ENCODE measurements at places on chromosomes 11 and 22. TPM values are rescaled to one million over a fixed set of nuclear protein-coding genes. Genes with fewer than 3 reads are reported as not detected.

The MYO18B gene
- polyA plus RNA-seq, result not detected

The DCDC1 gene
- not detected for polyA plus RNA-seq

The MAPK12 gene
- 0.10 TPM for polyA plus RNA-seq

The DNAJB13 gene
- not detected for polyA plus RNA-seq

DNA sequence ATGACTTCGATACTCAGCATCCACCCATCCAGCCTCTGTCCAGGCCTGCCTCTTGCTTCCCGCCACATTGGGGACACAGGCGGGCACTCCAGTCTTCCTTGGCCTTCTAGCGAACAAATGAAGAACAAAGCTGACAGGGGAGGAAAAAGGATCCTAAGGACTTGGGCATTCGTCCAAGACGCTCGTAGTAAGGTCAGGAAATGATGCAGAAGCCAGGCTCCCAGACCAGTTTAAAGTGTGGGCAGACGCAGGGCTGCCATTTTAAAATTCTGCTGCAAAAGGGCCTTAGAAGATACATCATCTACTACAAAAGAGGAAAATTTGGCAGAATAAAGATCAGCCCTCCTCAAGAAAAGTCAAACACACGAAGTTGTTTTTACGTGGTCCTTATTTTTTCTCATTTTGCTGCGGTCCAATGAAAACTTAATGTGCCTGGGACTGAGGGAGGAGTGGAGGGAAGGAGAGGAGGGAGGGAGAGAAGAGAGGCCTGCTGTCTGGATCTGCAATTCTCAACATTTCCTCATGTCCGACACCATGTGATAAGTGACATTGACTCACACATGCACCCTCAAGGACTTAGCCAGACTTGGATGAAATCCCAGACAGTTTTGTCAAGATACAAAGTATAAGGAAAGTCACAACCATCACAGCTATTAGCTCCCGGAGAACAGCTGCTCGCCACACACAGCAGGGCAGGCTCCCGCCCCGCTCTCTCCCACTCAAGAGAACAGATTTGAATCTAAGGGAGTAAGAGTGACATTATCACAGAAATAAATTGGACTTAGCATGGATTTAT is 5.7 kb downstream of the DNAL4 start:
- no peak for DNase-seq

DNA sequence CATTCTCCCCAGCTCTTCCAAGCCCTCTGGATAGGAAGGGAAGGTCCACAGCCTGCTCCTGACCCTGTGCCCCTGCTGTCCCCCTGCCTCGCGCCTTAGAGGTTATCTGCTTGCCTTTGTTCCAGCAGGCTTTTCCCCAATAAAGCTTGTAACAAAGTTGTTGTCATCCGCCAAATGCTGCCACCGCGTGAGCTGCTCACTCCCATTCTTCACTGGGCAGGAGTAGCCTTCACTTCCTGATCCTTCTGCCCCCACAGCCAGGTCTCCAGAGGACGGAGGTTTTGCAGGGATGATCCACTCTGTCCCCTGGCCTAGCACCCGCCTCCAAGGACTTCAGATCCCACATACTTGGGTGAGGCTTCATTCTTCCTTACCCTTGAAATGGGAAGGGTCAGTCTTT is 94.0 kb upstream of the RASSF10 start:
- DNase-seq, result no peak

GRCh38 chr22:23984430-23984829 is 4.5 kb downstream of the GSTT2 start:
- no peak for DNase-seq

DNA sequence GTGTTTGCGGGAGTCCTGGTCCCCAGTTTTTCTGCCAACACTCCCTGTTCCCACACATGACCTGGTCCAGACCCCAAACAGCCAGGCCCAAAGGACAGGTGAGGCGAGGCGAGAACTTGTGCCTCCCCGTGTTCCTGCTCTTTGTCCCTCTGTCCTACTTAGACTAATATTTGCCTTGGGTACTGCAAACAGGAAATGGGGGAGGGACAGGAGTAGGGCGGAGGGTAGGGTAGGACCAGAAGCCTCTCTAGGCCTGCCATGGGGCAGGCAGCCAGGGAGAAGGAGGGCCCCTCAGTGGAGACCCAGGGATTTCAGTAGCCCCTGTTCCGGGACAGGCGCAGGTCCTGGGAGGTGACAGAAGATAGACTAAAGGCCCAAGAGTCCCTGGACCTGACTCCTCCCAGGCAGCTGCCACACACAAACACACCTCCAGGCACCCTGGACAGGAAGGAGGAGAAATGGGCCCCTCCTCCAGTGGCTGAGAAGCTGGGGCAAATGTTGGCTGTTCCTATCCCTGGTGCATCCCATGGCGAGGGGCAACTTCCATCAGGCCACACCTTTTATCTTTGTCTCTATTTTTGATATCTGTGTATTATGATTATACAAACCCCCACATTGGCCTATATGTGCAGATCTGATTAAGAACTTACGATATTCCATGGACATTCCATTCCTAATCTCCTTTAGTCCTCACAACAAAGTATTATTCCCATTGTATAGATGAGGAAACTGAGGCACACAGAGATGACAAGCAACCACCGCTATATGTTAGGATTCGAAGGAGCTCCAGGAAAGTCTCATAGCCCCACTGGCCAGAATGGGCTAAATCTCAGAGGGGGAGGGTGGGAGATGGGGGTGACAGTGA is 626 bp upstream of the F2 start:
- DNase-seq, result no peak

DNA sequence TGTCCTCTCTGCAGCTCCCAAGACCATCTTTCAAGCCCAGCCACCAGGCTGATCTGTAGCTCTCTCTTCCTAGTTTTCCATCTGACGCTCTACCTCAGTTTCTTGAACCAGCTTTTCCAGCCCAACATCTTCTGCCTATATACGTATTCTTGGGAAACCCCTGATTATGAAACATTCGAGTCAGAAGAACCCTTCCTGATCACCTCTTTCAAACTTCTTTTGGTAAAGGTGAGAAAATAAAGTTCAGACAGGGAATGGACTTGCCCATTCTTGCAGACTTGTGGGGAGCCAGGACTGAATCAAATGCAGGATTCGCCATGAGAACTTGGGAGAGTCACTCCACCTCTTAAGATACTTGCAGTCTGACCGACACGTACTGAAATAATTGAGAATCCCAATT is 169.5 kb upstream of the NARS2 start:
- DNase-seq, result no peak

DNA sequence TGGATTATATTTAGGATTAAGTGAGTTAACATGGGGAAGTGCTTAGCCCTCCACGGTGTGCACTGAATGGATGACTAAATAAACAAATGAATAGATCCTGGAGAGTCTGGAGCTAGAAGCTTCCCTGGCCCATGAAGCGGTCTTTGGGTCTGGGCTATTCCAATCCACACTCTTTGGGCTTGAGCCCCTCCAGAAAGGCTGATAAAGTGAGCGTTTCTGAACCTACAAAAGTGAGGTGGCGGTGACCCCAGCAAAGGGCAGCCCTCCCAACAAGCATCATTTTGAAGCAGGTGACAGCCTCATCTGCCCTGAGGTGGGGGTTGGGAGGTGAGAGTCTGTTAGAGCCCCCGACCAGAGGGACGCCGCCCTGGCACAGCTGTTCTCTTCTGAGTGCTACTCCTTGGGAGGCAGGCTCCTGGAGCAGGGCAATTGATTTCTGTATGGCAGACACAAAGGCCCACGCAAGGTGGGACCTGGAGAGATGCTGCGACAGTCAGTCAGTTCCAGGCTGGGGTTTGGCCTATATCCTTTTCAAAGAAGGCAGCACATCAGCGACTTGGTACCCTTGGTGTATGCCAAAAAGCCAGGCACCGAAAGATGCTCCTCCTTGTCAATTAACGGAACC is 157.8 kb downstream of the CACNA1I start:
- DNase-seq, result no peak

DNA sequence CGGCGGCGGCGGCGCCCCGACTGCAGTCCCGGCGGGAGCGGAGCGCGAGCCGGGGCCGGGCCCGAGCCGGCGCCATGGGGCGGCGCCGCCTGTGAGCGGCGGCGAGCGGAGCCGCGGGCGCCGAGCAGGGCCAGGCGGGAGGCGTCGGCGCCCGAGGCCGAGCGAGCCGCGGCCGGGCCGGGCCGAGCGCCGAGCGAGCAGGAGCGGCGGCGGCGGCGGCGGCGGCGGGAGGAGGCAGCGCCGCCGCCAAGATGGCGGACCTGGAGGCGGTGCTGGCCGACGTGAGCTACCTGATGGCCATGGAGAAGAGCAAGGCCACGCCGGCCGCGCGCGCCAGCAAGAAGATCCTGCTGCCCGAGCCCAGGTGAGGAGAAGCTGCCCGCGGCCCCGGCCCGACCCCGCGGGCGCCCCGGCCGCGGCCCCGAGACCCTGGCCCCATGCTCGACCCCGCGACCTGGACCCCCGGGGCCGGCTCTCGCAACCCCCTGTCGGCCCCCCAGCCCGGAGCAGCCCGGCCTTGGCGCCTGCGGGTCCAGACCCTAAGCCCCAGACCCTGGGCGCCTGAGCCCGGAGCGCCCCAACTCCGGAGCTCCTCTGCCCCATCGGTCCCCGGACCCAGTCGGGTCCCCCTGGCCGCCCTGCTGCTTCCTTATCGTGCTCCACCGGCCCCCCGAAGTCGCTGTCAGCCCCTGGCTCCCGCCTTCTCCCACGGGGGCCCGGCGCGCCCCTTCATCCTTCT is at the start of gene GRK2:
Gene GRK2 (plus strand): TSS at position 25 of the 739 bp plus-strand sequence. CDS start 227 bp downstream, at position 252.
- no peak for DNase-seq

- no peak for DNase-seq
These were observed 22.2 kb upstream of the CYP2D6 start for GRCh38 chr22:42152661-42153270.

DNA sequence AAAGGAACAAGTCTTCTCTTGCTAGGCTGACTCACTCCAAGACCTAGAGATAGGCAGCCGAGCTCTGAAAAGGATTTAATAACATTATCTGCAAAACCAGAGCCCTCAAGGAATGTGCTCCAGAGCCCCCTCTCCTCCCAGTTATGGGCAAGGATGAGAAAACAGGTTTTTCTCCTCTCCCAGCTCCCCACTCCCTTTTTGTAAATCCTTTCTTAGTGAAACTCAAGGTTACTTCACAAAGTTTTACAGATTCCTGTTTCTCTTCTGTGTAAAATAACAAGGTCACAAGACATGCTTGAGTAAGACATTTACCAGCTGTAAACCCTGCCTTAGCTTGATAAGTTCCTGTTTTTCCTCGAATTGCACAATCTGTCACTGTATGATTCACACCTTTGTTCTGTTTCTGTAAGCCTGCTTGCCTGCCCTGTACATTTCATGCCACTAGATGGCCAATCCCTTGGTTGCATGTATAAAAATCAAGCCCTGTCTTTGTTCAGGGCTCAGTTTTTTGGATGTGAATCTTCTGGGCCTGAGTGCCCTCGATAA is 489.4 kb downstream of the KCNA4 start:
- no peak for DNase-seq

GRCh38 chr11:1807264-1807995 is 27.4 kb upstream of the SYT8 start:
- no peak for DNase-seq

GRCh38 chr11:117535850-117536411 is 208.3 kb downstream of the CEP164 start:
- DNase-seq, result no peak

DNA sequence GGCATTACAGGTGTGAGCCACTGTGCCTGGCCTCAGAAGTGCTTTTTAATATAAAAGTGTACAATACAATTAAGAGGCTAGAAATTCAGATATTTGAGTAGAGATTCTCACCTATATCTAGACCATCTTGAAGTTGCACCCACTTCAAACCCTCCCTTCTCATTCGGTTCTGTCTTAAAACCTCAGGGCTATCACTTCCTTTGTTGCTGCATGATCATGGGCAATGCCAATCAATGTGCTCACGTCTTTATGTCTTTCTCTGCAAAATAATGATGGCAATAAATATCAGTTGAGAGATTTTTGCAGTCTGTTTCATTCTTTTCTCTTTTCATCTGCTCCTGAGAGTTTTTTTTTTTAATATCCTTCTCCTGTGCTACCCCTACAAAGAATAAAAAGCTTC is 9.3 kb upstream of the NUP160 start:
- no peak for DNase-seq

- DNase-seq, result no peak
These were observed 205.0 kb upstream of the RAG2 start for GRCh38 chr11:36803084-36803483.
